Right ventricle myocardium inferior (tissue), 1 donor: ENCODE measurements at places on chromosomes 5 and 9. TPM values are rescaled to one million over a fixed set of nuclear protein-coding genes. Genes with fewer than 3 reads are reported as not detected.
A peak's percentile ranks its signal among the peaks of the same experiment; 100 is the strongest.

FAM151B gene
- 1.6 TPM for total RNA-seq

GRCh38 chr5:74640954-74641734, 616 bp upstream of the ENC1 start:
- peak; percentile 93 for DNase-seq

GRCh38 chr9:123359106-123359505, 3.1 kb downstream of the CRB2 start:
- no peak for DNase-seq

GRCh38 chr5:1299961-1300360, 5.1 kb upstream of the TERT start:
- DNase-seq, result no peak

- DNase-seq, result no peak
Measured at GRCh38 chr9:29685531-29685930, 2112.2 kb upstream of the C9orf72 start.

- DNase-seq, result no peak
Measured at GRCh38 chr9:113158446-113158845, 7.6 kb downstream of the SLC31A2 start.

SAPCD2 gene
- 0.22 TPM for total RNA-seq

- DNase-seq, result no peak
Measured at GRCh38 chr5:155540000-155540595, 526.5 kb downstream of the KIF4B start.

DNA sequence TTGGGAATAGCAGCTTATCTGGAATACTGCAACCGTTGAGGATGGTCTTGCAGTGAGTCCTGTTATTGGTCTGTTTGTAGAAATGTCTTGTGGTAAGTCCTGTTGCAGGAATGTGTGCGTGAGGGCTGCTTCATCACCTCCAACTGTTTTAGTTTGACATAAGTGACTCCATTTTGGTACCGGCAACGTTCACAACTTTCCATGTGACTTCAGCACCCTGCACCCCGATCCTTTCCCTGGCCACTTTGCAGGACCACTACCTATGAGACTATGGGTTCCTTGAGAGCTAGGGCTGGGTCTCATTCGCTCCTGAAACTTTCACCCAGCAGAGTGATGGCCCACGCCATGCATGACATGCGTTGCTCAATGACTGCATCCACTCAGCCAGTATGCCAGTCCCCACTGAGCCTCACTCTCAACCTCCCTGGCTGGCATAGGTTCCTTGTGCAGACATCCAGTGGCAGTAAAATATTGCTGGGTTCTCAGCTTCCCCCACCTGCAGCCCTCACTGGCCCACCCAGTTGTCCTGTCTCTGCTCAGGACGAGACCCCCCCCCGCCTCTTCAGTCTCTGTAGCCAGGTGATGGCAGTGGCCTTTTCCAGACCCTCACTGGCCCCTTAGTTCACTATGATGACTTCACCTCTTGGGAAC, 8.0 kb downstream of the SURF6 start:
- no peak for DNase-seq

DNA sequence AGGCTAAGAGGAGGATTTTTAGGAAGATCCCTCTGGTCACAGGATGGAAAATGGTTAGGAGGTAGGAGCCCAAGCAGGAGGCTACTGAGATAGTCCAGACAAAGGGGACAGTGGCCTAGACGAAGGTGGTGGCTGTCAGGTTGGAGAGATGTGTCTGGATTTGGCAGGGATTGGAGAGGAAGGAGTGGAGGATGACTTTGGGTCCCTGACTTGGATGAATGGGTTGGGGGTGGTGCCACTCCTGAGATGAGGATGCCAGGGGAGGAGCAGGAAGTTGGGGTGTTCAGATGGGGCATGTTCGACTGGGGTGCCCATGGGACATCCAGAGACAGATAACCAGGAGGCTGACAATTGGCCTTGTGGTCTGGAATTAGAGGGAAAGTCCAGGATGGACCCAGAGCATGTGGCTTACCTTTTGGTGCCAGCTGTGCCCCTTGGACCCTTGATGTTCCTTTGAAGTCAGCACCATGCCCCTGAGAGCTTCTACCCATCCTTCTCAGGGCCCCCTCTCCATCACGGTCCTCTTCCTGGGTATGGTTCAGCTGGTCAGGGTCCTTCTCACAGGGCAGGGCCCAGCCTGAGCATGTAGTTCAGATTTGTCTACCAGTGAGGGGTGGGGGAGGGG, 15.1 kb upstream of the IGFBPL1 start:
- no peak for DNase-seq
